Common myeloid progenitor, CD34-positive (primary cell): ENCODE measurements at places on chromosomes 1 and 21.

DNA sequence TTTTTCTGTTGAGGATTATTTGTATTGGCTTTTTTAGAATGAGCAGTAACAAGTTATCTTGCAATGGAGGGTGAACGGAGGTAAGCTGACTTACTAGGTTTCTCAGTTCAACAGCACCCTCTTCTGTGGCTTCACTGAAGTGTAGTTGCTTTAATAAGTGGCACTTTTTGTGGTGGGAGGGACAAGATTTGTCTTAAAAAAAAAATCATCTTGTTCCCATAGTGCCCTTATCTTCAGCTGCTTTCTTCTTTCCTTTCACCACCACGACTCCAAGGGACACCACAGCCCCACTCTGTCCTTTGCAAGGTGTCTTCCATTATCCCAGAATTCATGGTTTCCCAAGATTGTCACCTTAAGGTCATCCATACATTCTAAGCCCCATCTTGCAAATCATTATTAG lies 92.9 kb downstream of the PIGK start:
- H3K4me1 ChIP-seq: no peaks in the 10 kb centered on the region

- no peak overlapping the region for H3K27ac ChIP-seq
- H3K4me1 ChIP-seq: no peaks in the 10 kb centered on the region
- no peaks in the 10 kb centered on the region for H3K27me3 ChIP-seq
- no peaks in the 10 kb centered on the region for H3K36me3 ChIP-seq
Observed at GRCh38 chr1:56934430-56935060, 31.3 kb downstream of the C8B start.

DNA sequence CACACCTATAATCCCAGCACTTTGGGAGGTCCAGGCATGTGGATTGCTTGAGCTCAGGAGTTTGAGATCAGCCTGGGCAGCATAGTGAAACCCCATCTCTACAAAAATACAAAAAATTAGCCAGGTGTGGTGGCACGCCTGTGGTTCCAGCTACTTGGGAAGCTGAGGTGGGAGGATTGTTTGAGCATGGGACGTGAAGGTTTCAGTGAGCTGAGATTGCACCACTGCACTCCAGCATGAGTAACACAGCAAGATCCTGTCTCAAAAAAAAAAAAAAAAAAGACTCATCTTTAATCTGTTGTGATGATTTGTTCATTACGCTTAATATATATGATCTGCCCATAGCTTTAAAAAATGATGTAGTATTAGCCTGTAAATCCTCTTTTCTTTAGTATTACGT lies 44.0 kb downstream of the OR10J1 start:
- no peak overlapping the region for H3K4me3 ChIP-seq
- H3K4me1 ChIP-seq: no peaks in the 10 kb centered on the region
- no peaks in the 10 kb centered on the region for H3K36me3 ChIP-seq
- H3K27ac ChIP-seq: no peak overlapping the region

- no peak overlapping the region for H3K27ac ChIP-seq
- DNase-seq: no peak
- H3K4me3 ChIP-seq: no peak overlapping the region
- no peaks in the 10 kb centered on the region for H3K36me3 ChIP-seq
- H3K4me1 ChIP-seq: no peaks in the 10 kb centered on the region
- H3K27me3 ChIP-seq: no peaks in the 10 kb centered on the region
Observed at GRCh38 chr1:230028602-230029223, 38.3 kb upstream of the GALNT2 start.

DNA sequence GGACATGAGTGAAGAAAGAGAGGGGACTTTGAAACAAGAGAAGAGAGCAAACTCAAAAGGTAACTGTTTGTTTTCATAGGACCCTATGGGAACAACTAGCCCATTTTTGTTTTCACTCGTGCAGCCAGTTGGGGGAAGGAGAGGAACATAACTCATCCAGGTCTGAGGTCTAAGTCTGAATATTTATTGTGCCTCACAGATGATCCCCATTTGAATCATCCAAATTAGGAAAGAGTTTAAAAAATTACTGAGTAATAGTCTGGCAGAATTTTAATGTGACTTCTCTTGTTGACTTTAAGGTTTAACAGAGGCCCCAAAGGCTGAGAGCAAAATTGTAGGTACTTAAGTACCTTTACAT lies 10.4 kb upstream of the TSPAN2 start:
- no peaks in the 10 kb centered on the region for H3K27me3 ChIP-seq
- H3K36me3 ChIP-seq: no peaks in the 10 kb centered on the region
- H3K4me3 ChIP-seq: peak overlapping the region; percentile 94
- H3K27ac ChIP-seq: peak overlapping the region; percentile 98

DNA sequence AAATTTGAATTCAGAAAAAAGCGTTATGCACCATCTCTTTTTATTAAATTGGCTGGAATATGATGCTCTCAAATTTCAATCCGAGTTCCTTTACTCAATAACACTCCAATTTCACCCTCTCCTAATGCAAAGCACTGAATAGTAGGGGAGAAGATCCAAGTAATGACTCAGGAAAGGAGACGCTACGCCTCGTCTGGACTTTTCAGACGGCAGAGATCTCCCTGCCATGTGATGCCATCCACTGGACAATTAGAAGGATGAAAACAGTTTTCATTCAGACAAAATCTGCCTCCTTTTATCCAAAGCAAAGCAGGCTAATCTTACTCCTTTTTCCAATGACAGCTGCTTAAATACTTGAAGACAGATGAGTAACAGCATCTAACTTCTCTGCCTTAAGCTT lies 242.4 kb upstream of the GREM2 start:
- no peaks in the 10 kb centered on the region for H3K36me3 ChIP-seq
- no peak overlapping the region for H3K27ac ChIP-seq
- no peaks in the 10 kb centered on the region for H3K4me1 ChIP-seq
- H3K27me3 ChIP-seq: no peaks in the 10 kb centered on the region
- H3K4me3 ChIP-seq: no peak overlapping the region
- DNase-seq: no peak

DNA sequence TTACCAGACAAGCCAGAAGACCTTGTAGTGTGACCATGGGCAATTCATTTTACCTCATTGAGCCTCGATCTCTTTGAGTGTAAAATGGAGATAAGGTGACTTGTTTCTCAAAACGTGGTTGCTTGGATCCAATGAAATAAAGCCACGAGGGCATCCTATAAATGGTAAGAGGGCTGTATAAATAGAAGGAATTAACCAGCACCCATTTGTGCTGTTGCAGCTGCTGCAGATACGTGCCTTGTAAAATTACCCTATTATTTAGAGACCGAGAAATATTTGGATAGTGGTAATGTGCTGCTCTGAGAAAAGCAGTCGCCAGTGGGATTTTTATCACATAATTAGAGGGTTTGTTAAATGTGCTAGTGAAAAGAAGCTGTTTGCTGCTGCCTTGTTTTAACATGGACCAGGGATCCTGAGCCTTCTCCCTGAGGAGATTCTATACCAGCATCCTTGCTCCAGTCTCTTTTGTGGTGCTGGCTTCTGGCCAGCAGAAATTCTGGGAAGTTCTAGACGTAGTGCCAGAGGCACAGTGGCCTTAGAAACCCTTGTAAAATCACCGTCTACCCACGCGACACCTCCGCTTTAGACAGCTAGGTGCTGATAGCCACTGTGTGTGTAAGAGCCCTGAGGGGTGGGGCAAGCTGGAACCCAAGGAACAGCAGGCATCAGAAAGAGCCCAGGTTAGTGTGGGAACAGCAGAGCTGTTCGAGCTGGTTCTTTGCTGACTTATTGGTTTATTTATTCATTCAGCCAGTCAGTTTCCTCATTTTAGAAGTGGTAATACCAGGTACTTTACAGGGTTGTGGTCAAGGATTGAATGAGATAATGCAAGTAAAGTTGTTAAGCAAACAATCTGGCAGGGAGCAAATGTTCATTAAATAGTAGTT lies 137.5 kb downstream of the NOS1AP start:
- no peaks in the 10 kb centered on the region for H3K27me3 ChIP-seq
- no peaks in the 10 kb centered on the region for H3K4me1 ChIP-seq
- no peak overlapping the region for H3K27ac ChIP-seq

DNA sequence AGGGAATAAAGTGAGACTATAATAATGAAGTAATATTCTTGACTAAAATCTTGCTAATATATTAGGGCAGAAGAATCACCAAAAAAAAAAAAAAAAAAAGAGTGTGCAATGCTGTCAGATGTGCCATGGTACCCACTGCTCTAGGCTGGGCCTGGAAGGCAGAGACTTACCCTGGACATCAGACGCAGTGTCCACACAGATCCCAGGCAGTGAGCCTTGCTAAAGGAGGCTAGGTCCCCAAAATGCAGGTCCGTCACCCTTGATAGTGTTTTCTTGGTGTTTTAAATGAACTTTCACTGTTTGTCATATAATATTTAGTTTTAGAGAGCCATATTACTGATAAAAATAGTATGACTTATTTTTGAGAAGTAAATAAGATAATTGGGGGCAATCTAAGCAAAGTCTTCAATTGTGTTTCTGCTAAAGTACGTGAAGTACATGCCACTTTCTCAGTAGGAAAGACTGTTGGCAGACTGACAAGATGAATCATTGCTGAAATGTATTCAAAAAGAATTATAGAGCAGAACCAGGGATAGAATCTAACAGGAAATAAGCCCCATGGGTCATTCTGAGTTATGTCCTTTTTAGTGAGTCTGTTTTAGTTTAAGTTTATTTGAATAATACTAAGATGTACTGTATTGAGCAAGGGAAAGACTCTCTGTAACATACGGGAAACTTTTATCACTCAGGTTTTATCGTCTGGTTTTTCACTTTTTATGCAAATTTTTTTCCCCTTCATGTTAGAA lies 74.6 kb upstream of the PDC start:
- no peak overlapping the region for H3K4me3 ChIP-seq
- no peak for DNase-seq
- peaks cover 4% of the 10 kb centered on the region for H3K4me1 ChIP-seq
- no peaks in the 10 kb centered on the region for H3K27me3 ChIP-seq

- H3K27me3 ChIP-seq: no peaks in the 10 kb centered on the region
- H3K36me3 ChIP-seq: no peaks in the 10 kb centered on the region
- H3K27ac ChIP-seq: no peak overlapping the region
- H3K4me1 ChIP-seq: no peaks in the 10 kb centered on the region
- no peak overlapping the region for H3K4me3 ChIP-seq
- DNase-seq: no peak
Observed at GRCh38 chr1:2928366-2929325, 92.6 kb upstream of the ACTRT2 start.

DNA sequence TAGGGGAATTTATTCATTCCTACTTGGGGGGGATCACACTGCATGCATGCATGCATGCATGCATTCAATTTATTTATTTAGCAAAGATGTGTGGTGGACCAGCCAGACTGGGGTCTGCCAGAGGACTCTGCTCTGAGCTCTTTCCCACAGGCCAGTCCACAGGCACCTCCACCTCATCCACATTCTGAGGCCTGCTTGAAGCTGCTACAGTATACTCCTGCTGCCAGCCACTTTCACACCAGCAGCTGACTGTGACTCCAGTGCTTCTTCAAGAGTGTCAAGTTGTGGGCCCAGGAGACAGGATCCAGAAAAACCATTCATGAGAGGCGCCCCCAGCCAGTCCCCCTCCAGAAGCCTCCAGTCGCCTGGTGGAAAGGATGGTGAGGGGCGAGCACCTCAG lies 30.9 kb downstream of the SSBP3 start:
- H3K27me3 ChIP-seq: no peaks in the 10 kb centered on the region
- peaks cover 91% of the 10 kb centered on the region for H3K4me1 ChIP-seq

DNA sequence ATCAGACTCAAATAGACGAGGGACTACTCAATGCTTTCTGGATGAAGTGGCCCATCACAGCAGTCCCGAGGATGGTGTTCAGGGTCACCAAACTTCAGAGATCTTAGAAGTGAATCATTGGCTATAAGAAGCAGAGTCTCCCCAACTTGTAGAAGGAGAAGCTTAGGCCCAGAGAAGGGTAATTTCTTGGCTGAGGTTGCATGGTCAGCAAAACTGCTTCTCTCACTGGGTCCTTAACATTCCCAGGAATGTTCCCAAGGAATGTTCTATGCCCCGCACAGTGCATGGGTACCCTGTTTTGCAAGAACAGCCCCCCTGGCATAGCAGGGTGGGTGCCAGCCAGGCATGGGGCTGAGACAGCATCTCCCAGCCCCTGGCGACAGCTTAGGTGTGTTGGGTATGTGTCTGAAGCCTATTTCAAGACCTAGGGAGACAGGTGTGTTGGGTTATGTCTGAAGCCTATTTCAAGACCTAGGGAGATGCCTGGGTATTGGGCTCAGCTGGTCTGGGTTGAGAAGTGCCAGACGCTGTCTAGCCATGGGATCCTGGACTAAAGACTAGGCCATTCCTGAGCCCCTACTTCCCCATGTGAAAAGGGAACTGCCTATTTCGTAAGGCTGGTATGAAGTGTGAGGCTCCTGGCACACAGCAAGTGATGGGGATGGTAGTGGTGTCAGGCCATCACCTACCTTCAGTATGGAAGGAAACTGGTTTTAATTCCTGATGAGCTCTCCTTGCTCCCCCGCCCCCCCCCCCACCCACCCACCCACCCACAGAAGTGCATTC lies 26.1 kb downstream of the PADI6 start:
- DNase-seq: no peak
- H3K4me3 ChIP-seq: no peak overlapping the region
- no peak overlapping the region for H3K27ac ChIP-seq

DNA sequence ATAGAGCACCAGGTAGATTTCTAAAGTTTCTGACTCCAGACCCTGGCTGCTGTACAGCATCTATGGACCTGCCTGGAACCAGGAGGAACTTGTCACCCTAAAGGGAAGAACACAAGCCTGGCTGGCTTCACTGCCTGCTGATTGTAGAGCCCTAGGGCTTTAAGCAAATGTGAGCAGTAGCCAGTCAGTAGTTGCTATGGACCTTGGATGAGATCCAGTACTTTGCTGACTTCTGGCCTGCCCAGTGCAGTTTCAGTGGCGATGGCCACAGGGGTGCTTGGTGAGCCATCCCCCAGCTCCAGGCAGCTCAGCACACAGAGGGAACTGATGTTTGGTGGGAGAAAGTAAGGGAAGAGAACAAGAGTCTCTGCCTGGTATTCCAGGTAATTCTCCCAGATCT lies 68.4 kb downstream of the ATP6V1G3 start:
- H3K4me3 ChIP-seq: no peak overlapping the region
- no peak overlapping the region for H3K27ac ChIP-seq
- H3K4me1 ChIP-seq: no peaks in the 10 kb centered on the region
- DNase-seq: no peak
- no peaks in the 10 kb centered on the region for H3K27me3 ChIP-seq

- H3K4me1 ChIP-seq: no peaks in the 10 kb centered on the region
- H3K36me3 ChIP-seq: no peaks in the 10 kb centered on the region
- no peak overlapping the region for H3K27ac ChIP-seq
- H3K4me3 ChIP-seq: no peak overlapping the region
Observed at GRCh38 chr21:29523646-29524045, 224.9 kb downstream of the BACH1 start.

- H3K4me3 ChIP-seq: no peak overlapping the region
- no peak for DNase-seq
- H3K27ac ChIP-seq: no peak overlapping the region
- no peaks in the 10 kb centered on the region for H3K27me3 ChIP-seq
- peaks cover 9% of the 10 kb centered on the region for H3K4me1 ChIP-seq
Observed at GRCh38 chr1:243594455-243594854, 255.6 kb downstream of the AKT3 start.

DNA sequence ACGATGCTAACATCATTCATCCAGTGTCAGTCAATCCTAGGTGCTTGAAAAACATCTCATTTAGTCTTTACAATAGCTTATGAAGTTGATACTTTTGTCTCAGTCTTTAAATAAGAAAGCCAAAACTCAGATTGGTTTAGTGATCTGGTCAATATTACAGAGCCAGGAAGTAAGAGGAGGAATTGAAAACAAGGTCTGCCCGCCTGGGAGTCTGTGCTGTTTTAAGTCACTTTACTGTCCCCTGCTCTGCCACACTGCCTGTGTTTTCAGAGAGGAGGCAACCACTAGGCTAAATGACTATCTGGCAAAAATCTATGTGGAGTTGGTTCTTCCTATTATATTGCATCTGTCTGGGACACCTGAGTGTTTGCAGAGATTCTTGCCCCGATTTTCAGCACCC lies 62.3 kb downstream of the ST6GALNAC3 start:
- no peak overlapping the region for H3K27ac ChIP-seq
- H3K4me3 ChIP-seq: no peak overlapping the region
- no peaks in the 10 kb centered on the region for H3K4me1 ChIP-seq
- no peaks in the 10 kb centered on the region for H3K27me3 ChIP-seq
